Urinary bladder (tissue), 4 donors: ENCODE measurements at places on chromosomes 16 and 17. TPM values are rescaled to one million over a fixed set of nuclear protein-coding genes. Genes with fewer than 3 reads are reported as not detected.

The PABPN1L gene
- total RNA-seq, result not detected

The LITAFD gene
- total RNA-seq, result not detected

The KRT31 gene
- 0.16 TPM for total RNA-seq

The MT1B gene
- total RNA-seq, result not detected

The PLA2G10 gene
- 0.32 TPM for total RNA-seq

The FA2H gene
- 0.26 TPM for total RNA-seq

The NRN1L gene
- not detected for total RNA-seq

The MPV17L gene
- total RNA-seq, result 5.8 TPM

The TPSG1 gene
- not detected for total RNA-seq

The NPIPA8 gene
- 0.26 TPM for total RNA-seq

The CNGB1 gene
- total RNA-seq, result 0.16 TPM

The ACSM5 gene
- total RNA-seq, result 0.32 TPM

The TMEM88 gene
- total RNA-seq, result 8.1 TPM
